ENCODE measurements at places on chromosomes 5 and 9.

DNA sequence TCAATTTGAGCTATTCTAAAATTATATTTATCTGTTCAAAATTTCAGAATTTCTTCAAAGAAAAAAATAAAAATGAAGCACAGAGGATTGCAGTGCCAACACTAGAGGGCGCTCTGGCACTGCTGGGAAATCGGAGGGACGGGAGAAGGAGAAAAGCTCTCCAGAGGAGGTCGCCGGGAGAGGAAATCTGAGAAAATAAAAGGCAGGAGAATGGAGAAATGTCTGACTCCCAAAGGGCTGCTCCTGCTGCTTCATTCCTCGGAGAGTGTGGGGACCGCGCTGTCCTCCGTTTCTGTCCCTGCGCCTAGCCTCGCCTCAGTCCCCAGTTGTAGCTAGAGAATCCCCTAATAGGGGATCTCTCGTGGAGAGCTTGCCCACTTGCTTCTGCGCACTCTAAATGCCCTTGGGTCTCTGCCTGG lies 40.0 kb upstream of the ARSB start:
- no peak for DNase-seq

DNA sequence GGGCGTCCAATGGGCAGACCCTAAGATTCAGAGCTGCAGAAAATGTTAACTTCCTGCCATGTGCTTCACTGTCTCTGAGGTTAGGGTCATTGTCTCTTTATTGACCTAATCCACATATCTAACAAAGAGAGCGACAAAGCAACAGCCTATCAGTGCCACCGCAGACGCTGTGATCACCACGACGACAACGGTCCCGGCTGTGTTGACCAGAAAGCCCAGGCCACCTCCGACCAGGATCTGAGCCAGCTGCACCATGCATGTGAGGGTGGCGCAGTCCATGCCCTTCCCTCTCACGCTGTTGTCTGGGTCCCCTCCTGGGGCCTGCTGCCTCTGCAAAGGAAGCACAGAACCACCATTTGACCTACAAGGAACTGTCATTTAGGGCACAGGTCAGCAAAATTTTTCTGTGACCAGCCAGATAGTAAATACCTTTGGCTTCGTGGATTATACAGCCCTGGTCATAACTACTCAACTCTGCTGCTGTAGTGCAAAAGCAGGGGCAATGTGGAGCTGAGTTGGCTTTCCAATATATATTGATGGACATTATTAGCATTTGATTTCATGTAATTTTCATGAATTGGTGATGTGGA lies 8.5 kb downstream of the RXFP3 start:
- no peak for DNase-seq

- DNase-seq = no peak
Observed at GRCh38 chr5:173050791-173051190, 5.4 kb upstream of the CREBRF start.

- DNase-seq = no peak
Observed at GRCh38 chr5:105807290-105807689, 1863.4 kb downstream of the EFNA5 start.

DNA sequence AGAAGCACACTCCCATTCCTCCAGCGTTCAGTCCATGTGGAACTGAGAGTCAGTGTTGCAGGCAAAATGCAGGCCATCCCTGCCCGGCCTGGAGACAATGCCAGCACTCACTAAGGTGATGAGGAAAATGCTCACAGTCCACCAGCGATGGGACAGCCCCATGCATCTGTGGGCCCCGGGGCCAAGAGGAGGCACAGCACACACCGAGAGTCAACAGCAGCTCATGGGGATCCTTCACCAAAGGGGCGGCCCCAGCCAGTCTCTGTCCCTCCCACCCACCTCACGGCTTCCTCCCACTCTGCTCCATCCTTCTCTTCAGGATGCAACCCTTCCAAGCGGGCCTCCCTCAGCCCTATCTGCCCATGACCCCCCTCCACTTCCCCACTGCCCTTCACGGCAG lies 6.2 kb downstream of the SEMA4D start:
- no peak for DNase-seq

DNA sequence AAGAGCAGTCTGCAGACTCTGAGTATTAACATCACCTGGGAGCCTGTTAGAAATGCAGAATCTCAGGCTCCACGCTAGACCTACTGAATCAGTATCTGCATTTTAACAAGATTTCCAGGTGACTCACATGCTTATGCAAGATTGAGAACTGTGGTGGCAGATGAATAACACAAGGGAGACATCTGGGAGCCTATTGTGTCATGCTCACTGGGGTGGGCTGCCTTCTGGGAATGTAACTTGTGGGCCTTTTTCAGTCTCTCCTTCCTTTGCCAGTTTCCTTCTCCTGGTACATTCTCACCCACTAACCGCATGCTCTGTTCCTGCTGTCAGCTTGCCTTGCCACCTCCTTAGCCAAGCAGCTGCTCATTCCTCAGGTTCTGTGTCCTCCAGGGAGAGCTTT lies 176.6 kb upstream of the C9orf72 start:
- DNase-seq = no peak

- DNase-seq = peak; percentile 1
Observed at GRCh38 chr5:52007230-52007858, 624.1 kb downstream of the ISL1 start.

- DNase-seq = no peak
Observed at GRCh38 chr9:8683496-8683895, 883.9 kb upstream of the DMAC1 start.

GRCh38 chr9:78363221-78363620 lies 66.3 kb downstream of the PSAT1 start:
- DNase-seq = no peak

GRCh38 chr5:88924330-88924657 lies 41.3 kb upstream of the MEF2C start:
- no peak for DNase-seq

DNA sequence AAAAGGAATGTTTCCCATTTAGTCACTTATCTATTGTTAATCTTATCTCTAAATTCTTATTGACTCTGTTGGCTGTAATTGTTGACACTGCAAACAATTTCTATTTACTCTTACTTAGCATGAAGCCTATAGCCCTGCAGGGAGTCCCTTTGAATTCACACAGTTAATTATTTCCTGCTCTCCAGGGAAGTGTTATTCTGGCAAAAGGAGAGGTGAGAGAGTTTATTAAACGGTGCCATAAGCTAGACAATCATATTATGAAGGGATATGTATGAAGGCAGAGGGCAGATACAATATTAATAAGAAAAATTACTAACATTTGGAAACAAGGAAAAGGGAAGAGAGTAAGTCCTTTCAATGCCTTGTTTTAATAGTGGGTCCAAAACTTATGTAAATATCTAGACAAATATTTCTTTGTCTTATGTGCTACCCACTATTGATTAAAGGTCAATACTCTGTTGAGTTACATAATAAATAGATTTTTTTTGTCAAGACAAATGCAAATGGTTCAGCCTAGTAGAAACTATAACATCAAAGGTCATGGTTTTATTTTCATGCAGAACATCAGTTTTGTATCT lies 107.1 kb downstream of the CDH18 start:
- DNase-seq = no peak

Measured in kidney epithelial cell (primary cell).